CD4-positive, alpha-beta memory T cell (primary cell): ENCODE measurements at places on chromosomes 3 and 15.

GRCh38 chr15:58678683-58679082 is 70.8 kb downstream of the ADAM10 start:
- DNase-seq, result no peak

- DNase-seq, result no peak
Observed at GRCh38 chr3:174193604-174194003, 665.5 kb upstream of the NAALADL2 start.

- DNase-seq, result no peak
Observed at GRCh38 chr3:184563941-184564684, 2.5 kb downstream of the EPHB3 start.

- no peak for DNase-seq
Observed at GRCh38 chr3:101262393-101263240, 57.8 kb downstream of the IMPG2 start.

DNA sequence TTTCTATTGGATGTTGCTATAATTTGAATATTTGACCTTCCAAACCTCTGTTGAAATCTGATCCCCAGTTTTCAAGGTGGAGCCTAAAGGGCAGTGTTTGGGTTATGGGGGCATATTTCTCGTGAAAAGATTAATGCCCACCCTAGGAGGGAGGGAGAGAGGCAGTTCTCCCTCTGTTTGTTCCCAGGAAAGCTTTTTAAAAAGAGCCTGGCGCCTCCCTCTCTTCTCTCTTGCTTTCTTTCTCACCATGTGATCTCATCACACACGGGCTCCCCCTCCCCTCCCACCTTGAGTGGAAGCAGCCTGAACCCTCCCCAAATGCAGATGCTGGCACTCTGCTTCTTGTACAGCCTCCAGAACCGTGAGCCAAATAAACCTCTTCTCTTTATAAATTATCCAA is 12.4 kb upstream of the GABRA5 start:
- no peak for DNase-seq

DNA sequence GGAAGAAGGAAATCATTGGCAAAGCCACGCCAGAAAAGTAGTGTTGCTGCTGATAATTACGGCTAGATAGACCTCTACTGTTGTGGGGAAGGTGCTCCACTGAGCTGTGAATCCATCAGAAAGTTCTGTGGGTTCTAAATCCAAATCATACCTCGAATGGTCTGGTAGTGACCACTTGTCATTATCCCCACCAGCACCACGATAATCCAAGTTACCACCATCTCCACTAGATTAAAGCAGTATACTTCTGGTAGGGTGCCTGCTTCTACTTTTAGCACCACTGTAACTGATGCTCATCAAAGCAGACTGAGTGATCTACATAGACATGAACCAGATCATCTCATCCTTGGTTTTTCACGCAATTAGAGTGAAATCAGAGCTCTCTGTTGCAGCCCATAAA is 185.5 kb downstream of the FMN1 start:
- no peak for DNase-seq

- no peak for DNase-seq
Observed at GRCh38 chr15:28107111-28107903, 8.2 kb upstream of the OCA2 start.

- no peak for DNase-seq
Observed at GRCh38 chr3:193829781-193830180, 236.8 kb downstream of the OPA1 start.

- peak; percentile 67 for DNase-seq
Observed at GRCh38 chr3:5197470-5198312, 10.2 kb downstream of the EDEM1 start.

GRCh38 chr3:114454551-114455251 is 160.9 kb downstream of the TIGIT start:
- peak; percentile 9 for DNase-seq

DNA sequence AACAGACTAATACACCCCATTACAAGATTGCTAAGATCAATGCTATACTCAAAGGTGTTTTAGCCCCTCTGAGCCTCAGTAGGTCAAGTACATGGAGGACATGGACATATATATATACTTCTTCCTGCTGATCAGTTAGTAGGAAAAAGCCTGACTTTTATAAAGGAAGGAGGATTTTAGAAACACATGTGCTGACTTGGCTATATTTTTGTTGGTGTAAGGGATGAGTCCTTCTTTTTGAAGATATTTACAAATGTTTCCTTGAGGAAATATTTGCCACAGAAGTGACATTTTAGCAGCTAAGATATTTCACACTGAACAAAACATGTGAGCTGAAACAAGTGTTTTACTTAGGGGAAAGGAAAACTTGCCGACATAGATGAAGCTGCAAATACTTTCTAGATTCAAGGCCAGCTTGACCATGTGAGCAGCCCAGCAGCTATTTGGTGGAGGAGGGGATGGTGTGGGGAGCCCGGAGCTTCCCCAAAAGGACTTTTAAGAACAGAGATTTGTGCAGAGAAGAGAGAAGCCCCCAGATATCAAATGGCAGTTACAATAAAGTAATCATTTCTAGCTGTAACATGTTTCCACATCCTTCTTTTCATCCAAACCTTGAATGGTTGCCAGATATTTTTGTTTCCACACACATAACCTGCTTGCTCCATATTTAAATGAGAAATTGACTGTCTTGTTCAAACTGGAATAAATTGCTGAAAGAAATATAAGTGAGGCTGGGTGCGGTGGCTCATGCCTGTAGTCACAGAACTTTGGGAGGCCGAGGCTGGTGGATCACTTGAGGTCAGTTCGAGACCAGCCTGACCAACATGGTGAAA is 111.7 kb upstream of the NR2F2 start:
- no peak for DNase-seq

DNA sequence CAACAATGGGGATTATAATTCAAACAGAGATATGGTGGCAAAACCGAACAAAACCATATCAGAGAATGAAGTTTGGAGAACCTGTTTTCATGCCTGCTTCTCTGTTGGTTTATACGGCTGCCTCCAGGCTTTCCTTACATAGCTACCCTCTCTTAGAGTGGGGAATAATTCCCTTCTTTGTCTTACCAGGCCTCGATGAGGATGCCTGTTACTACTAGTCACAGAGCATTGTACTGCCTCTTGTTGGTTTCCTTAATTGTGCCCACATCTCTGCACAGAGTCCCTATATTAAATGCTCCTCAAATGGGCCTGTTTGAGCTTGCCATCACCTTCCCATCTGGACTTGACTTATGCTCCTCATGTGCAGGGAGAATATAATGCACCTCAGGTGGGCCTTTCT is 92.9 kb downstream of the NCEH1 start:
- DNase-seq, result no peak

GRCh38 chr15:63395730-63396151 is 14.1 kb upstream of the CA12 start:
- DNase-seq, result no peak

DNA sequence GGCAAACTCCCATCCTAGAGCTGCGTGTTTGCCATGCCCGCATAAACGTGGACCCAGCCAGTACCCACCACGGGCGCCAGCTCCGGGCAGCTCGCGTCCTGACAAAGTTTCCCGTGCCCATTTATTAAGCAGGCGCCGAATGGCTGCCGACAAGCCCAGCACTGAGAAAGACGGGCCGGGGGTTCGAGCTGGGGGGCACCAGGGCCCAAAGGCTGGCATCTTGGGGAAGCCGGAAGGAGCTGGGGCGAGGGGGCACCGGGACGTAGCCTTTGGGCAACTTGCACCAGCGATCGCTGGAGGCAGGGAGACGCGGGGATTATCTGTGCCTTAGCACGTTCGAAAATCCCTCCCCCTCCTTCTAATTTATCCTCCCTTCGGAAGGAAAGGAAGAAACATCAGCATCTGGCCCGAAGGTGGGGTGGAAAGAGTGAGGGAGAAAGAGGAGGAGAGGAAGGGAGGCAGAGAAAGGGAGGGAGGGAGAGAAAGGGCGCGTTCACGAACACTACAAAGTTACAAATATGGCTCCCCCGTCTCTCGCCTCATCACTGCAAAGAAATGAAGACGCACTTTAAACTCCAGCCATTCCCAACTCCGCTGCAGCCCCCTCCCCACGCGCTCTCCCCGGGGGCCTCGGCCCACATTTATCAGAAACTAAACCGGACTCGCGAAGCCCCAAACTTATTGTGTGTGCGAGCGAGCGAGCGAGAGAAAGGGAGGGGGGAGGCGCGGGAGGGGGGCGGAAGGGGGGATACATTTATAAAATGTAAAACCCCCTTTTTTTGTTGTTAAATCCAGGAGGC is 1.0 kb downstream of the ANP32A start:
- DNase-seq, result peak; percentile 53

DNA sequence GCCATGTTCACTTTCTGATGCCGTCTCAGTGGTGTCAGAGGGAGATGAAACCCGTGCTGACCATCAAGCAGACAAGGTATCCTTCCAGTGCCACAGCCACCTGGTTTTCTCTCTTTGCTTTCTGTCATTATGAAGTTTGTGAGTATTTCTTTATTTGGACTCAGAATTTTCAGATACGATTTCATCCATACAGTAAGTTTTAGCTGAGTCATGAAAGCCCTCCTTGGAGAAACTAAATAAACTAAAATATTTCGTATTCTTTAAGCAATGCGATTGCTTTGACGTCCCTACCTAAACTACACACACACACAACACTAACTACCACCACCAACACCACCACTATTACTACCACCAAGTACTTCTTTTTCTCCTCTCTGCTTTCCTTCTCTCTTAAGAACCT is 350.1 kb downstream of the NTRK3 start:
- no peak for DNase-seq

GRCh38 chr15:29090617-29091466 is 178.8 kb downstream of the NSMCE3 start:
- peak; percentile 37 for DNase-seq

DNA sequence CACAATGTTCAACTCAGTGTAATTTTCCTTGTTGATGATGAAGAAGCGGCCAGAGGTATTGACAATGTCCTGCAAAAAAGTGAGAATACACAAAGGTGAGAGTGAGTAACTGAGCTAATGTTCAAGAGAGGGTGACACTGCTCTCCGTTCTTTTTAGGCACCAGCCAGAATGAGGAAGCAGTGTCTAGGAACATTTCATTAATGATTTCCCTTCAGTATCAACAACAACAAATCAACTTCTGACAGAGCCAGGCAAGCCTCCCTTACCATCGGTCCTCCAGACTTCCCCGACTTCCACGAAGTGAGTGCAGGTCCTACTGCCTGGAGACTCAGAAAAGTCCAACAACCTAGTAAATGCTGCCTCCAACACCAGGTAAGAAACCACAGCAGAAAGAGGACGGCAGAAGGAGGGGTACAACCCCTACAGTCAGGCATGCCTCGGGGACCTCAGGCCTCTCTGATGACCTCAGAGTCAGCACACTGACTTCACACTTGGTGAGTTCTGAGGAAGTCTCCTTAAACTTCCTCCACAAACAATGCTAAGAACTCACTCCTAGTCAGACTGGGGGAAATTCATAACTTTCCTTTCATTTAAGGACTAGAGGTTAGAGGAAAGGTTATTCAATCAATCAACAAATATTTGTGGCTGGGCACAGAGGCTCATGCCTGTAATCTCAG is 62.7 kb downstream of the NPTN start:
- no peak for DNase-seq

DNA sequence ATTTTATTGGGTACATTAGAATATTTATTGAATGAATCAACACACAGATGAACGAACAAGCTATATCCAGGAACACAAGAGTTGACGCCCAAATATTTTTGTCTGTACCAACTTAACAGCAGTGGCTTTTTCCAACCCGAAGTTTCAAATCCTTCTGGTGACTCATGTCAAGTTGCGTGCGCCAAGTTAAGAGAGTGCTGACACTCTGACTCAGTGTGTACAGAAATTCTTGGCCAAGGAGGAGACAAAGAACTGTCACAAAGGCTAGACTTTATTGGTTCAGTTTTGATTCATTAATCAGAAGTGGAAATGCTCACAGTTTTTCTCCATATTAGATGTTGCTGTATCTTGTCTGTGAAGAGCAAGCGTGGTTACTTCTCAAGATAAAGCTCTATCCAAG is 59.6 kb upstream of the TSC22D2 start:
- DNase-seq, result no peak

DNA sequence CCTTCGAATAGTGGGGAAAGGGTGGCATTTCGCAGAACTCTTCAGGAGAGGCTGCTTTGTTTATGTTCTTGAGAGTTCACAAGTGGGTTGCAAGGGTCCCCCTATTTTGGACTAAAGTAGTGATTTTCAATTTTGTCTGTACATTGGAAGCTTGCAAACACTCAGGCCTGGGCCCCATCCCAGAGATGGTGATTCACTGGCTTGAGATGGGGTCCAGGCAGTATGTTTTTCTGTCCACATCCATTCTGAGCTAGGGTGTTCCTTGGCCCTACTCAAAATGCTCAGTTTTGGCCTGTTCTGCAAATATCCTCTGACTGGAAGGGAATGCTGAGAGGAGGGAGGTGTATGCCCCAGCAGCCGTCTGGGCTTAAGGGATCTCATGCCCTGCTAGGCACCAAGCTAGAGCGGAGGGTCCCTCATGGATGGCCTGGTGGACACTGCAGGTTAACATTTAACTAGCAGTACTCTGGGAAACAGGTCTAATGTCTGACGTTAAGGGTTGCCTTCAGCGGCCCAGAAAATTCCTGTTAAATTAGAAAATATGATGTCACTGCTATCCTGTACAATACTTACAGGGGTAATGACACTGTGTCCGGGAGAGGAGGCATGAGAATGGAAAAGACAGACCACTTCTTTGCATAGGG is 181.4 kb downstream of the OPA1 start:
- DNase-seq, result no peak

- DNase-seq, result no peak
Observed at GRCh38 chr15:48354694-48355303, 23.6 kb downstream of the DUT start.

GRCh38 chr3:55066551-55067047 is 138.7 kb upstream of the LRTM1 start:
- DNase-seq, result no peak

DNA sequence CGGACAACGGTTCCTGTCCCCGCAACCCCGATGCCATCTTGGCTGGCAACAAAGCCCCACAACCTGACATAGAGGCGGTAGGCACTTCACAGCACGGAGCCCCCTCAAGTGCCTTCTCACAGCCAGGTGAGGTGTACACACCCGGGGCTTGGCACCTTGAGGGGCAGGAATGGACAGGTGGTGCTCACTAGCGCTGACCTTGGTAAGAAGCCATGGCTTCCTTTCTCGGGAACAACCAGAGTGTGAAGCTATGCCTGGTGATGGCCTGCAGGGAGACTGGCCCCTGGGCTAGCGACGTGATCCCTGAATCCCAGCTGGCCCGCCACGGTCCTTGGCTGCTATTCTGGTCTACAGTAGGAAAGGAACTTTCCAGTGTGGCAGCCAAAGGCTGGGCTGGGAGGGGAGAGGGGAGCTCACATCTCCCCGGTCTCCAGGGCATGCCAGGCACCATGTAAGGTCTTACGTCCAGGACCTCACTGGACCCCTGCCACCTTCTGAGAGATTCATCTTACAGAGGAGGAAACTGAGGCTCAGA is 70.6 kb upstream of the RPL32 start:
- DNase-seq, result no peak

GRCh38 chr3:87788516-87788915 is 270.3 kb downstream of the CGGBP1 start:
- no peak for DNase-seq
